H4 (cell line): ENCODE measurements at places on chromosomes 5 and 9. TPM values are rescaled to one million over a fixed set of nuclear protein-coding genes. Genes with fewer than 3 reads are reported as not detected.

GRCh38 chr5:5156471-5157082 is 16.4 kb downstream of the ADAMTS16 start:
- DNase-seq = no peak

GRCh38 chr9:92234514-92234913 is 59.0 kb downstream of the IARS1 start:
- DNase-seq = no peak

DNA sequence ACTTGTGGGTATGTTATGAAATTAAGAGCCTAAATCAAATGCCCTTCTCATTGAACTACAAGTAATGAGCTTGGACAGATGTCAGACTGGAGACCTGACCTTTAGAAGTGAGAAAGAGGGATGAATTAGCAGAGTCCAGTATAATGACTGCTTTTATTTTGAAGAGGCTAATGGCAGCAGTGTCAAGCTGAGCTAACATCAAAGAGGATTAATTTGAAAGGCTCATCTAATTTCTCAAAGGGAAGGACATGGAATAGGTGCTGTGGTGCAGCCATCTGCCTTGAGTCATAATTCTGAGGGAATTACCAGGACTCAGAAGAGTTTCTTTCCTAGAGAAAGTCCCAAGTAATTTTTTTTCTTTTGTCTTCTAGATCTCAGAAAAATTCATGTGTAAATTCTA is 57.6 kb downstream of the FAM81B start:
- no peak for DNase-seq

- peak; percentile 22 for DNase-seq
Measured at GRCh38 chr5:22329683-22330082, 523.5 kb downstream of the CDH12 start.

DNA sequence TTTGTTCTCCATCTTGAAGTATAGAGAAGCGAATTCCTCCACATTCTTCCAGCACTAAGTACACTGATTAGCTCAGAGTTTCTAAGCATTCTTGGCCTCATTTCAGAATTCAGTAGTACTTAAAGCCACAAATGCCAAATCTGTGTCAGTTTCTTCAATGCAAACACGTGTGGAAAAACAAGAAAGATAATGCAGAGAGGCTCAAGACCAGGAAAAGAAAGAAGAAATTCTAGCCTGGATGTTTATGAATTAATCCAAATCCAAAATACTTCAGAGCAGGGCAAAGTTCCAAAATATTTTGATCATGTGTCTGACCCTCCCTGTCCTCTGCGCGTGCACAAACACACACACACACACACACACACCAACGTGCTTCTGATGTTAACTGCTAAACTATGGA is 457.6 kb downstream of the SLCO4C1 start:
- peak; percentile 81 for DNase-seq

DNA sequence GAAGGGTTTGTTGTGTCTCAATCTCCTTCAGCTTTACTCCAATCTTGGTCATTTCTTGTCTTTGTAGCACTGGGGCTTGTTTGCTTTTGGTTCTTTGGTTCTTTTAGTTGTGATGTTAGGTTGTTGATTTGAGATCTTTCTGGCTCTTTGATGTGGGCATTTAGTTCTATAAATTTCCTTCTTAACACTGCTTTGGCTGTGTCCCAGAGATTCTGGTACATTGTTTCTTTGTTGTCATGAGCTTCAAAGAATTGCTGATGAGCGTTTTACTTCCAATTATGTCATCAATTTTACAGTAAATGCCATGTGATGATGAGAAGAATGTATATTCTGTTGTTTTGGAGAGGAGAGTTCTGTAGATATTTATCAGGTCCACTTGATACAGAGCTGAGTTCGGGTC is 353.3 kb downstream of the MAN2A1 start:
- DNase-seq = no peak

DNA sequence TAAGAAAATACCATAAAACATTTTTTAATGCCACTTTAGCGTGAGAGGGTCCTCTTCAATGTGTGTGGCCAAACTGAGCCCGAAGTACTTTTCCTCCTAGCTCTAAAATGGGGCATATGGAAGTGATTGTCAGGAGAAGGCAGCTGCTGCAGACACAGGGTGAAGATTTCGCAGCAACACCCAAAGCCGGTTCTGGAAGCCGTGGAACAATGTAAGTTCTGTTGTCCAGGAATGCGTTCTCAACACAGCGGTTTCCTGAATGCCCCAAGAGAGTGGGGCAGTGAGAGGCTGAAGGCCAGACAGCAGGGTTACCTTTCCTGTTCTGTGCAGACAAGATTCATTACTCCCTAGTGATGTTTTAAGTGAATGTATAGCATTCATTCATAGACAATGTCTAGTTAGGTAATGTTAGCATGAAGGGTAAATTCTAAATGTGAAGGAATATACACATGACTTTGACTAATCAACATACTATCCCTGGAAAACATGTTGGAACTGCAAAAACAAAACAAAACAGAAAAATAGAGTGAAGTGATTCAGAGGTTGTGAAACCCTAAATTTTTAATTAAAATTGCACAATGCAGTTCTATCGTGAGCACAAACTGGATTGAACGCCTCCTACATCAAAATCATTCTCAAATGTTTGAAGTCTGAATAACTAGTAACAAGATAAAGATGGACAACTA is 197.0 kb upstream of the SEMA6A start:
- no peak for DNase-seq

DNA sequence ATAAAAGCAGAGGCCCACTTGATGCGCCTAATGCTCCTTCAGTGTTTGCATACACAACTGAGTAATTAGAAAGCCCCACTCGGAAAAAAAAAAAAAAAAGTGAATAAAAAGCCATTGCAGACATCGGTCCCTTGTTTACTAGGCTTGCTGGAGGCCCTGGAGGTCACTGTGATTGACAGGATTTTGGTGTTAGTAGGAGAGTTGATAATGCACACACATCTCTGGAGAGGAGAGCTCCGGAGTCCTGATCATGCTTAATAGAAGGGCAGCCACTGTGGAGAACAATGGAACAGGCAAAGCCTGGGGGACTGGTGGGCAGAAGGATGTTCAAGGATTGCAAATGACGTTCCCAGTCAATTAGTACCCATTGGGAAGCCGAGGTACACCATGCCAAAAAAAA is 152.5 kb downstream of the EFNA5 start:
- no peak for DNase-seq

- no peak for DNase-seq
Measured at GRCh38 chr5:177474846-177475562, 1.6 kb upstream of the DBN1 start.

DNA sequence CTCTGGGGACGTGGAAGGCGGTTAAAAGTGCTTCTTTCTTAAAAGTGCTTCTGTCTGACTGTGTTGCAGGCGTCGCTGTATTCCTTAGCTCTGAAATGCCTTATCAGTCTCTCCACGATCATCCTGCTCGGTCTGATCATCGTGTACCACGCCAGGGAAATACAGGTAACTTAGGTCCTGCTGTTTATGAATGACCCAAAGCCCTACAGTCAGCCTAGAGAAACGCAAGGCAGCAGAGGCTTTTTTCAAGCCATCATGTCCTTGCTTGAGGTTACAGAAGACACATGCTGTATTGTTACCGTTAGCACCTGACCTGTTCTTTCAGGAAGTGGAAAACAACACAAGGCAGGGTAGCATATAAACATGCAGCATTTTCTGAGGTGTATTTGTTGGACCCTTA is 2.0 kb downstream of the KCNN2 start:
- DNase-seq = no peak

DNA sequence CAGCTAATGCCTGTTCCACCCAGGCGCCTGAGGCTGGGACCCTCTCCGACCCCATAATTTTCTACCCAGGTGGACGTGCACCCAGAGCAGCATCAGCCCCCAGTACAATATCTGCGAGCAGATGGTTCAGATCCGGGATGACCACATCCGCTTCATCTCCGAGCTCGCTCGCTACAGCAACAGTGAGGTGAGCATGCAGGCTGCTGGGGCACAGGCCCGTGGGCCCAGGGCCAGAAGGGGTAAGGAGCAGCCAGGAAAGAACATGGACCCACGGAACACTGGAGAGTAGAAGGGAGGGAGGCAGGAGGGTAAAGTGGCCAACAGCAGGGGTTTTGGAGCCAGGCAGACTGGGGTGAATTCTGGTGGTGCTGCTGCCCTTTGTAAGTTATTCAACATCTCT is 45.7 kb downstream of the CYFIP2 start:
- no peak for DNase-seq

DNA sequence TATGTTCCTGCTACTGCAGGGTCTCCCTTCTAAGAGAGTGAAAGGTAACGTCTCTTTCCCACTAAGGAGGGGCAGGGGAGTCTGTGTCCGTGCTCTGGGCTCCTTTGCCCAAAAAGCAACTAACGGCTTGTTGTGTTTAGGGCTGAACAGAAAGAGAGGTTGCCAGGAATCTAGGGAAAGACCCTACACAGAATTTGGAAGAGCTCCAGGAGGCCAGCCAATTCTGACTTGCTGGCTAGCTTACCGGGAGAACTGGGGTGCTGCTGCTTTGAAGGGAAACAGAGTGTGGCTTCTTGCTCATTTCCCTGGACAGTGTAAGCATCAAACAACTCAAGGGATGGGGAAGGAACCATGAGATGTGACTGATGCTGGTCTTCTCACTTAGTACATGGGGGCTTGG is 176.1 kb downstream of the GADD45G start:
- no peak for DNase-seq

DNA sequence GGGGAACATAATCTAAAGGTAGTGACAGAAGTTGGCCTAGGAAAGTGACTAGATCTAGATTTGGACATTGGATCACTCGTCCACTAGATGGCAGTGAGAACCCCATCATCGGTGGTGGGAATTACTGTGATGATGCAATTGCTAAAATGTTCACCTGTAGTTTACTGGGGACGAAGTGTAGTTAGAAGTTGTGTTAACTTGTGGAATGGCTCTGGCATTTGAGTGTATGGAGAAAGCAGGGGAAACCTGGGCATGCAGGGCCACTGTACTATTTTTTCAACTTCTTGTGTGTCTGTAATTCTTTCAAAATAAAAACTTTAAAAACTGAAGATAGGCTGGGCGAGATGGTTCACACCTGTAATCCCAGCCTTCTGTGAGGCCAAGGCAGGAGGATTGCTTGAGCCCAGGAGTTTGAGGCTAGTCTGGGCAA is 75.5 kb downstream of the PHAX start:
- peak; percentile 73 for DNase-seq

GRCh38 chr9:134491856-134492255 is 149.7 kb upstream of the COL5A1 start:
- no peak for DNase-seq

DNA sequence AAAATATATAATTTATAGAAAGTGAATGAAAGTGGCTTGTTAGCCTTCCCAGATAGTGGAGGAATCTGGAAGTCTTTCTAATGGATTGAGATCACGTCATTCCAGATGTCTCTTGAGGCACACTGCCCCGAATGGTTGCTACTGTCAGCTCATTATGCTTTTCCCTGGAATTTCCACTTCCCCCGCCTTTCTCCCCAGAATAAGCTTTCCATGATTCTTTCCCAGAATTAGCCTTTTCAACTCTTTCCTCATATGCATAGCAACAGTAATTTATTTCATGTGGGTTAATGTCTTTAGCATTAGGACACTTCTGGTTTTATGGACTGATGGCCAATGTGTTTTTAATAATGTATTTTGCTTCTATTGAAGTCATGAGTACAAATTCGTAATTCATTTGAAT is 81.5 kb downstream of the PALM2AKAP2 start:
- DNase-seq = no peak

DNA sequence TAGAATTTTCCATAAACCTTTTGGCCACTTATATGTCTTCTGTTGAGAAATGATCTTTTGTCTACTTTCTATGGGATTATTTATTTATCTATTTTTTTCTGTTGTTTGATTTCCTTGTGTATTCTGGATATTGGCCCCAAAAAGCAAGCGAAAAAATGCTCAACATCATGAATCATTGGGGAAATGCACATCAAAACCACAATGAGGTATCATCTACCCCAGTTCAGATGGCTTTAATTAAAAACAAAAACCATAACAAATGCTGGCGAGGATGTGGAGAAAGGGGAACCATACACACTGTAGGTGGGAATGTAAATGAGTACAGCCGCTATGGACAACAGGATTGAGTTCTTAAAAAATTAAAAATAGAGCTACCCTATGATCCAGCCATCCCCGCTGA is 125.0 kb upstream of the LPCAT1 start:
- no peak for DNase-seq

- DNase-seq = peak; percentile 35
Measured at GRCh38 chr9:106885451-106885850, 22.5 kb downstream of the ZNF462 start.

DNA sequence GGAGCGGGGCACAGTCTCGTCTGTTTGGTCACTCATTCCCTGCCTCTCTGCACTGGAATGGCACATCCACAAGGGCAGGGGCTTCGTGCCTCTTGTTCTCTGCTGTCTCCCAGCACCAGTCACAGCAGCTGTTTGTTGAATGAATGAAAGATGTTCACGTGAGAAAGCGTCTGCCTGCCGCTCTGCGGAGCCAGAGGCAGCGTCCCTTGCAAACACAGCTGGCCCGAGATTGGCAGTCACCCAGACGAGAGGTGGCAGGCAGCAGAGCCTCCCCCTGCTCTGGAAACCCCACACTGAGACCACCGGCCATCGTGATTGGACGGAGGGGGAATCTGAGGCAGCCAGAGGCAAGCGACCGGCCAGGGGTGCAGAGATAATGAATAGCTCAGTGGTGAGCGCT is 6.0 kb upstream of the FAM163B start:
- DNase-seq = no peak

DNA sequence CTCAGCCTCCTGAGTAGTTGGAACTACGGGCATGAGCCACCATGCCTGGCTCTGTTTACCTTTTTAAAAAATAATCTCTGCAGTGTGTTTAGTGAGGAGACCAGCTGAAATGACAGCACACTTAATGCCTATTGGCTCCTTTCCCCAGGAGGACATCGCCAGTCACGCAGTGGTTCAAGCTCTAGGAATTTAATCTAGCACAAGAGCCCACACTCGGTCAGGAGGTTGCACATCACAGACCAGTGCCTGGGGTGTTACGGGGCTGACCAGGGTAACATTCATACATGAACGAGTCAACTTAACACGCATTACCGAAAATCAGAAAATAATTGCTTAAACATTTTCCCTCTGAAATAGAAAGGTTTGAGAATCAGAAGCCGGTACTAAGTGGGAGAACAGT is 217.0 kb downstream of the GOLPH3 start:
- DNase-seq = no peak

The PRELID1 gene
- 487 and 500 TPM in 2 replicates for total RNA-seq

The PCDHGB7 gene
- 0.58 and 1.4 TPM in 2 replicates for total RNA-seq

The FOXD4L4 gene
- not detected in 2 replicates for total RNA-seq

The OR1K1 gene
- not detected in 2 replicates for total RNA-seq

The ANKRD31 gene
- total RNA-seq = 0.14 and 0.33 TPM in 2 replicates

The TAF1L gene
- not detected in 2 replicates for total RNA-seq

The FGF18 gene
- total RNA-seq = not detected in 2 replicates

The PCDHB13 gene
- total RNA-seq = 1.2 and 2.0 TPM in 2 replicates

The SOHLH1 gene
- not detected in 2 replicates for total RNA-seq

The AIF1L gene
- total RNA-seq = 3.3 TPM in 2 replicates

The PLAC8L1 gene
- not detected in 2 replicates for total RNA-seq

The OR1J2 gene
- not detected in 2 replicates for total RNA-seq

The PCDHAC1 gene
- 1.1 TPM in 2 replicates for total RNA-seq

The UCK1 gene
- 20.3 and 21.3 TPM in 2 replicates for total RNA-seq
